ENCODE measurements at places on chromosomes 12 and 14.

- no peak for ATAC-seq
These were observed 6.3 kb downstream of the ITGA5 start for GRCh38 chr12:54412786-54413185.

DNA sequence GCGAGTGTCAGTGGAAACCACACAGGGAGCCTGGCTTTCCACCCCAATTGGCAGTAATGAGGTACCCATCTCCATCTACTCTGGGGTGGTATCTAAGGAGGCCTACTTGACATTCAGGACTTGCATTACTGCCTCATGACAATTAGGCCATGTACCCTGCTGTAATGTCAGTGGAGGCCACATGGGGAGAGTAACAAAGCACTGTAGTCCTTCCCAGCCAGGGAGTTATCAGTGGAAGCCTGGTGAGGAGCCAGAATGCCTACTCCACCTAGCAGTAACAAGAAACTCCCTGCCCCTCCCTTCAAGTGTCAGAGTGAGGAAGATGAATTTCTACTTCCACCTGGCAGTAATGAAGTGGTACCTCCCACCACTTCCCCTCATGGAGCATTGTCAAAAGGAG is 12.5 kb downstream of the TIMM9 start:
- ATAC-seq: no peak

- no peak for ATAC-seq
These were observed 7.5 kb downstream of the MMP17 start for GRCh38 chr12:131835616-131836171.

GRCh38 chr12:2267703-2268470 is 215.1 kb downstream of the CACNA1C start:
- peak; percentile 75 for ATAC-seq

GRCh38 chr14:31239741-31240140 is 32.1 kb upstream of the HECTD1 start:
- ATAC-seq: no peak

GRCh38 chr12:122336015-122336946 is 70.0 kb upstream of the VPS33A start:
- ATAC-seq: no peak

DNA sequence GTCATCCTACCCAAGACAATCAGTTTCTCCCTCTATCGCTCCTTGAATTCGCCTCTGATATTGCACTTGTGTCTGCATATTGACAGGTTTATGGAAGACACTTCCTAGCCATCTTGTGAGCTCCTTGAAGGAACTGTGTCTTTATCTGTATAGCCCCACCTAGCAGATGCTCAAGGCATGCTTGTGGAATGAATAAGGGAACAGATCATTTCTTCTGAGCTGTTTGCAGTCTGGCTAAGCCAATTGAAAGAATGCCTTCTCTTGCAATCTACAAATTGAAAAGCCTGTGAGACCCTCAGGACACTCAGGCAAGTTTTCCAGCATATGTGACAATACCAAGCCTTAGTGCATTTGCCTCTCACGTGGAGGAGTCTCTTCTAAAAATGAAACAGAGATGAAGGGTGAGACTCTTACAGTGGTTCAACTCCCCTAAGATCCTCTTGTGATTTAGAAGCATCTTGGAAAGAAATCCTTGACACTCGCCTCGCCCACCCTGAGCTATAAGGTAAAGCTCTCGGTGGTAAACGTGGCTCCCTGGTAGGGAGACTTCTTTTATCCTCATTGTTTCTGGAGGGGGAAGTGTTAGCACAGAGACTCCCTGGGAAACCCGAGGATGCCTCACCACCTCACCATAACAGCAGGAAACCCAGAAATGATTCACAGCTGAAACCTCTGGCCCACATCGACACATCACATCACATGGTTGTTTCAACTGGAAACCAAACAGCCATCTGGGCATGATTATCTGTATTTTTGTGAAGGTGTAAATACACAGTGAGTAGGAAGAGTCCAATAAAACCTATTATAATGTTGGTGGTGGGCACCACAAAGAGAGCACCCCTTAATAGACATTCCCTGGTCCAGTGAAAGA is 112.3 kb upstream of the BCL2L14 start:
- ATAC-seq: no peak

DNA sequence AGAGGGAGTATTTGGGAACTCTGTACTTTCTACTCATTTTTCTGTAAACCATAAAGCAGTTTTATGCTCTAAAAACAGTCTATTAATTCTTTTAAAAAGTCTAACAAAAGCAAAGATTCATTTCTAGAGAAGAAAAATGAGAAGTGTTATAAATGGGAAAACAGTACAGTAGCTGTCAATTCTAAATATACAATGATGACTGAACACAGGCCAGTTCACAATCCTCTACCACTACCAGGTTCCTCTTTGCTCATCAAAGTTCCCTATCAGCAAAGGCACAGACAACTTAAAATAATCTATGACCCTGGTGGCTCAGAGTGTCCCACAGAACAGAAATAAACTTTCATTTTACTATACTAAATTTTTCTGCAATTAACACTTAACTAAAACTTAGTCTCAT is 12.5 kb downstream of the NAA25 start:
- ATAC-seq: no peak

DNA sequence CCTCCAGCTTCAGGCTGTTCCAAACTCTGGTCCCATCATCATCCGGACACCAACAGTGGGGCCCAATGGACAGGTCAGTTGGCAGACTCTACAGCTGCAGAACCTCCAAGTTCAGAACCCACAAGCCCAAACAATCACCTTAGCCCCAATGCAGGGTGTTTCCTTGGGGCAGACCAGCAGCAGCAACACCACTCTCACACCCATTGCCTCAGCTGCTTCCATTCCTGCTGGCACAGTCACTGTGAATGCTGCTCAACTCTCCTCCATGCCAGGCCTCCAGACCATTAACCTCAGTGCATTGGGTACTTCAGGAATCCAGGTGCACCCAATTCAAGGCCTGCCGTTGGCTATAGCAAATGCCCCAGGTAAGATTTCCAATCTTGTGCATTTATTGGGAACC is 3.3 kb downstream of the SP1 start:
- ATAC-seq: no peak

DNA sequence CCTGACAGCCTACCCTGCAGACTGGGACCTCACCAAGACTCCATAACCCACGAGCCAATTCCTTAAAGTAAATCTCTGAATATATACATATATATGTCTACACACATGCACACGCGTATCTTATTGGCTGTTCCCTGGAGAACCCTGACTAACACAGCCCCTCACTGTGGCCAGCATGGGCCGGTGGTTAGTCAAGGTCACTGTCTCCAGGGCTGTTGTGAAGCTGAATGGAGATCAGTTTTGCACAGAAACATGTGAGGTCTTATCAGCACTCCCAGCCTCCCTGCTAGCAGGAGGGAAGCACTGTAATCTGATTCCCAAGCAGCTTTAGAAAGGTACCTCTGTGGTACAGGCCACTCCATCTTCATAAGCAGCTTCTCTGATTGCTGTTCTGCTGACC is 46.6 kb upstream of the PLEKHG6 start:
- no peak for ATAC-seq

Measured in gastroesophageal sphincter (tissue), 4 donors.